Stimulated activated CD8-positive, alpha-beta memory T cell treated with anti-CD3 and anti-CD28 coated beads, Interleukin-15, amount 100 ng/mL, for 24 hours (primary cell): ENCODE measurements at places on chromosomes 7 and 10.

- no peak for DNase-seq
These were observed 3.4 kb upstream of the PPP2R2D start for GRCh38 chr10:131897297-131897899.

GRCh38 chr10:74419958-74420375, 268.9 kb downstream of the ADK start:
- no peak for DNase-seq

DNA sequence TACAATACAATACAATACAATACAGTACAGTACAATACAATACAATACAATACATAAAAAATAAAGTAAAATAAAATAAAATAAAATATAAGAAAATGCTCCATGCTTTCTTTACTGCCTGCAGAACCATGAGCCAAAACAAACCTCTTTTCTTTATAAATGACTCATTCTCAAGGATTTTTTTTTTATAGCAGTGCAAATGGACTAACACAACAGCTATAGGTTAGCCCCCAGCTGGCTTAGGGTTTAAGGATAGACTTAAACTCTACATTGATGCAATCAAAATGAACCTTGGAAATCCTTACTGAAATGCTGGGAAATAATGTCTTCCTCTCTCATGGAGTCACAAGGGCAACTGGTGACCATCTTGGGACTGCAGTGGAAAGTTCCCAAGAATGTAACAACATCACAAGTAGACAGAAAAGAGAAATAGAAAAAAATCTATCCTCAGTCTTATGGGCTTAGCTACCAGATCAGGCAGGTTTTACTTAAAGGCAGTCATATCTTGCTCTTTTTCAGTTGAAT, 348.9 kb downstream of the ARL4A start:
- DNase-seq = no peak

- DNase-seq = no peak
These were observed 205.0 kb downstream of the SORCS1 start for GRCh38 chr10:106959521-106959920.

DNA sequence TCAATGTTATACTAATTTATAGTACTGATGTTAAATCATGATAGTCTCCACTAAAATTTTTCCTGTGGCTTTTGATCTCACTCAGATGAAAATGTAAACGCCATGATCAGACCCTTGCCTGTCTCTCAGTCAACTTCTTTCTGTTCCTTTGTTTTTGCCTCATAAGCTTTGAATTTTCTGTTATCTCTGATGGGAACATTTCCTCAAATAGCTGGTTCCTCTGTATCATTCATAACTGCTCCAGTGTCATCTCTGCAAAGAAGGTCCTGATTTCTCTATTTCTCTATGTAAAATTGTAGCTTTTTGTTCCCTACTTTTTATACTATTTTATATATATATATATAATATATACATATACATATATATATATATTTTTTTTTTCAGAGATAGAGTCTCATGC, 67.5 kb downstream of the GPR141 start:
- no peak for DNase-seq

GRCh38 chr10:15137036-15137359, 31.5 kb downstream of the NMT2 start:
- no peak for DNase-seq

GRCh38 chr7:13047061-13047460, 359.6 kb downstream of the ARL4A start:
- no peak for DNase-seq

DNA sequence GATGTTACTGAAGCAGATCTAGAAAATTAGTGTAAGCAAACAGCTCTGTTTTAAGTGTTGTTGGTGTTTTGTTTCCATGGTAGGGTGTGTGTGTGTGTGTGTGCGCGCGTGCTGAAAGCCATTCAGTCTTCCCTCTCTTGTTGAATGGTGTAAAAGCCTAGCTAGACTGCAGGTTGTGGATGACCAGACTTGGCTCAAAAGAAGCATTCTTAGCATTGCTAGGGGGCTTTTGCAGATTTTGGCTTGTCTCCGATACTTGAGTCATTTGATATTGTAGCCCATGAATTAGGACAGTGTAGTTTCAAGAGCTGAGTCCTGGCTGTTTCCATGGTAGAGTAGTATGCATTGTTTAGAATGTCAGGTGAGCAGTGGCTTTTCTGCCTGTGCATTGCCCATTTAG, 99.1 kb downstream of the SND1 start:
- DNase-seq = no peak

- no peak for DNase-seq
These were observed 153.5 kb downstream of the LSM5 start for GRCh38 chr7:32336726-32337125.

- DNase-seq = no peak
These were observed 589.9 kb upstream of the MGMT start for GRCh38 chr10:128877141-128877540.

- no peak for DNase-seq
These were observed 153.9 kb downstream of the AGMO start for GRCh38 chr7:15407910-15408309.
